ENCODE measurements at places on chromosomes 4 and X.

- DNase-seq, result no peak
Measured at GRCh38 chr4:29538889-29539646, 1181.1 kb upstream of the PCDH7 start.

DNA sequence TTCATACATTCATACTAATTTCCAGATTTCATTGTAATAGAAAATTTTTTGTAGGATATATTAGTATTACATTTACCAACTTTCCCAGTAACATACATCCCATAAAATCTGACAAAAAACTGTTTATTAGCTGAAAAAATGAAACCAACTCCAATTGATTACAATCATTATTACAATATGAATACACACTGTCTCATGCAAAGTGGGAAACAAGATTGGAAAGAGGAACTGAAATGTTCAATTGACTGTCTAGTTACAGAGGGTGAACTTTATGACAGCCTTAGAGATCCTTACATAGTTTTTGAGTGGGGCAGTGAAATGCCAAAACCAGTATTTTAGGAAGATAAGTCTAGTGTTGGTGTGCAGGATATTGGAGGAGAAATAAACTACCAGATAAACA is 2.3 kb upstream of the AMBN start:
- DNase-seq, result no peak

DNA sequence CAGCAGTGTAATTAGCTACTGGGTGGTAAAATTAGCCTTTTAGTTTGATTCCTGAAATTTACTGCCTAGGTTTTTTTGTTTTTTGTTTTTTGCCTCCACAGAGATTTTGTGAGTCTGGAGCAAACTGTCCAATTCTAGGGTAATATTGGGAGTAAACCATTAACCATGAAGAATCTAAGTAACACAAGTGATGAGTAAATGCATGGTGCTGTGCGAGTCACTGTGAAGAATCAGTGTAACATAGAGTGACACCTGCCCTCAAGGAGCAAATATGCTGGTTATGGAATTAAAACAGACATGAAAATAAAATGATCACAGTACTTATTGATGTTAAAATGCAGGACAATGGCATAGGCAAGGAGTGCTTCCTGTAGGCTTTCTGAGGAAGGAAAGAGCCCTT is 60.1 kb downstream of the LRP2BP start:
- DNase-seq, result no peak

- DNase-seq, result no peak
Measured at GRCh38 chrX:74461384-74461783, 40.1 kb downstream of the SLC16A2 start.

- no peak for DNase-seq
Measured at GRCh38 chr4:183328832-183329231, 6.6 kb upstream of the CLDN24 start.

DNA sequence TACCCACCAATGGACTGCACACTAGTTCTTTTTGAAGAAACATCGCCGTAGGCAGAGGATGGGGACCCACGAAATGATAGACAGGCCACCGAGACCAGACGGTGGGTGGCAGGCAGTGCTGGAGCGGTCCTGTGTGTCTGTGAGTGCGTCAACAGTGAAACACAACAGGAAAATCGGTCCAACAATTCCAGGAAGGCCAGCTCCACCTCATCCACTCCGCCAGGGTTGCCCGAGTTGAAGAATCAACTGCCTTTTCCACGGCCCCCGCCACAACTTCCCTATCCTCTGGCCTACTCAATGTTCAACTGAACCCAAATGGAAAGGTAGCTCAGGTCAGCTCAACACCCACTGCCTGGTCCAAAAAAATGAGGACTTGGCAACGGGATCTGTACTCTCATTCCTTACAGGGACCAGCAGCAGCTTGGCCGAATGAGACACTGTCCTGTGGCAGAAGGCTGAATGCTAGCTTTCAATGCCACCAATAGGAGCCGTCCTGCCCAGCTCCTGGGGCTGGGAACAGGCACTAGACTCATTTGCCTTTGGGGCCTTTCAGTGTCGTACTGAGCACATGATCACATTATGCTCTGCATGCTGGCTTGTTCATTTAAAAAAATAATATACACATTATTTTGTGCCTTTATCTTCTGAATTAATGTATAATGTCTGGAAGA is 43.5 kb downstream of the MID1 start:
- DNase-seq, result no peak

- peak; percentile 16 for DNase-seq
Measured at GRCh38 chr4:7971159-7971631, 31.5 kb upstream of the AFAP1 start.

DNA sequence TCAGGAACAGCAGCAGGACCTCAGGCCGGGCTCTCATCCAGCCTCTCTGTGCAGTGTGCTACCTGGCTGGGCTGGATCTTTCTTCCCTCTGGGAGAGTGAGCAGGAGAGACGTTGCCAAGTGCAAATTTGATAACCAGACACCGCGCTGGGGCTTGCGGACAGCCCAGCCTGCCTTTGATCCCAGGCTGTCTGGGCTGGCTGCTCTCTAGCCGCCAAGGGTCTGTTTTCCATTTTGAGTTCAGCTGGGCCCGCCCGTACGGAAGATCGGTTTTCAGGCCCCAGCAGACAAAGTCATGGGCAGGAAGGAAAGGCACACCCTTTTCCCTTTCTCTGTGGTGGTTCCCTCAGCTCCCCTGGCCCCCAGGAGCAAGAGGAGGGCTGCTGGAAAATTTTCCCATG is 90.2 kb downstream of the CPZ start:
- no peak for DNase-seq

DNA sequence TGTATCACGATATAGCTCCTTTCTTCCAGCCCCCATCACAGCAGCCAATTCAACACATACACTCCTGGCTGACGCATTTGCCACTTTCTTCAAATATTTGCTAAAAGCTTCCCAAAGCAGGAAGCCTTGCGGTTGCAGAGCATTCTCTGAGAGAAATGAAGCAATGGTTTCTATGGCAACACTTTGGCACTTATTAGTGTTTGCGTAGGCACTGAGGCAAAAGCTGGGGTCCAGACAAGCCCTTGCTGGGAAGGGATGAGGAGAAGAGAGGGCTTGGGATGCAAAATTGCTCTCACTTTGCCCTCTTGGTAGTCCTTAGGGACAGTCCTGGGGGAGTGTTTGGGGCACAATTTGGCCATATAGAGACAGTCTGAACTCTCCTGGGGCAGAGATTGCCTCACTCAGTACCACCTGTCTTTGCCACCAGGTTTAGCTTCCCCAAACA is 55.0 kb upstream of the PAK3 start:
- DNase-seq, result peak; percentile 16

- DNase-seq, result no peak
Measured at GRCh38 chr4:28354880-28355656, 1494.4 kb downstream of the STIM2 start.

DNA sequence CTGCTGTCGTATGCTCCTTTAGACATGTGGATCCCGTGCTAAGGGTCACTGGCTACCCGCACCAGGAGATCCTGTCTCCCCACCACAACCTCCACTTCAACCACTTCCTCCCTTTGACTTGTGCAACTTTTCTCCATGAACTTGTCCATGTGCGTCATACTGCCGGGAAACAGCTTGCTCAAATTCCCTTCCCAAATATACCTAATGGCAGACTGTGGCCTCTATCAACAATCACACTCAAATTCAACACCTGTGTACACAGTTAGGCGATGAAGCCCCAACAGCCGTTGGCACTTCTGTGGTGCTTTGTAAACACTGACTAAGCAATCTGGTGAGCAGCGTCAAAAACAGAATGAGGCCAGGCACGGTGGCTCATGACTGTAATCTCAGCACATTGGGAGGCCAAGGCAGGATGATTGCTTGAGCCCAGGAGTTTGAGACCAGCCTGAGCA is 49.5 kb downstream of the CD99L2 start:
- peak; percentile 48 for DNase-seq

- no peak for DNase-seq
Measured at GRCh38 chr4:53886090-53886489, 178.3 kb downstream of the CHIC2 start.

DNA sequence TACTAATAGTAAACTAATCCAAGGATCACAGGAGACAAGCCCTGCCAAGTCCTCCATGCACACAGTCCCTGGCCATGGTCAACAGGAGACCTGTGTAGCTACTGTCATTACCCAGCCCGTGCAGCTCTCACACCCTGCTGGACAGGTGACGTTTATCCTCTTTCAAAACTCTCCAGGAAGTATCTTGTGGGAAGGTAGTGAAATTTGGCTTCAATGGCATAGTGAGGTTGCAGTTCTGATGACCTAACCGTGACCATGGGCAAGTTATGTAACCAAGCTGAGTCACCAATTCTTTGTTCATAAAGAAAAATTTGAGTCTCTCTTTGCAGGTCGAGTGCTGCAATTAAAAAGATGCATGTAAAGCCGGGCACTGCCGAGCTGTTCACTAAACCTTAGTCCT is 11.3 kb upstream of the SLC2A9 start:
- no peak for DNase-seq

DNA sequence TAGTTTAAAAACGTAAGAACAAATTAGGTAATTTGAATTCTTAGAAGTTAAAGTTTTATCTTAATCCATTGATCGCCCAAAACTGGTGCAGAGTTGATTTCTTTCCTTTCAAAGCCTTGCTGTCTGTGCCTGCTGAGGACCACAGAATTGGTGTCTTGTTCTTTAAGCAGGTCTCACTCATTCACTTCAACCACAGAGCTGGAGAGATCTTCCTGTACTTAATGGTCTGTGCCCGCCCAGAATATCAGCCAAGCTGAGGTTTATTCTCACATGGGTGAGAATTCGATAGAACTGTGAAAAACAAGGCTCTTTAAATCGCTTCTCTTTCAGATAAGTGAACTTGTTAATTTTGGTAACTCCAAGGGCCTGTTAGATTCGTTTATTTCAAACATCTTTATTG is 31.6 kb downstream of the DCUN1D4 start:
- no peak for DNase-seq

GRCh38 chr4:30756553-30756952 is 36.4 kb downstream of the PCDH7 start:
- no peak for DNase-seq

- no peak for DNase-seq
Measured at GRCh38 chr4:56764775-56765174, 56.7 kb downstream of the SPINK2 start.

GRCh38 chrX:129724754-129725153 is 14.0 kb upstream of the XPNPEP2 start:
- DNase-seq, result no peak

- DNase-seq, result no peak
Measured at GRCh38 chr4:23736466-23736865, 153.4 kb downstream of the PPARGC1A start.

GRCh38 chr4:124803641-124804040 is 91.1 kb upstream of the ANKRD50 start:
- peak; percentile 48 for DNase-seq

GRCh38 chr4:25050370-25051078 is 19.8 kb upstream of the LGI2 start:
- no peak for DNase-seq

DNA sequence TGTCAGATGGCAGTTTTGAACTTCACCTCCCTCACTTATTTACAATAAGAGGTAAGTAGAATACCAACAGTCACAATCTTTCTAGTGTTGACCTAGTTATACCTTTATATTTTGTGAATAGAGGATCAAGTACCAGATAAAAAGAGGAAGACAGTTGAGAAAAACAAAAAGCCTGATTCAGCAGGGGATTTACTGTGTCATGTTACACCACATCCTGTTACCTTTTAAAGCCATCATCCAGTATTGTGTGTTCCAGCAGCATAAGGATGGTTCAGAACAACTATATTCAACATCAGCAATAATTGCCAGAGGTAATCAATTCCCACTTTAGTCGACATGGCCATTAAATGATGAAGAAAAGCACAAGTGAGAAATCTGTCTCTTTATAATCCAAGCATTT is 21.3 kb upstream of the CXCL6 start:
- peak; percentile 11 for DNase-seq

DNA sequence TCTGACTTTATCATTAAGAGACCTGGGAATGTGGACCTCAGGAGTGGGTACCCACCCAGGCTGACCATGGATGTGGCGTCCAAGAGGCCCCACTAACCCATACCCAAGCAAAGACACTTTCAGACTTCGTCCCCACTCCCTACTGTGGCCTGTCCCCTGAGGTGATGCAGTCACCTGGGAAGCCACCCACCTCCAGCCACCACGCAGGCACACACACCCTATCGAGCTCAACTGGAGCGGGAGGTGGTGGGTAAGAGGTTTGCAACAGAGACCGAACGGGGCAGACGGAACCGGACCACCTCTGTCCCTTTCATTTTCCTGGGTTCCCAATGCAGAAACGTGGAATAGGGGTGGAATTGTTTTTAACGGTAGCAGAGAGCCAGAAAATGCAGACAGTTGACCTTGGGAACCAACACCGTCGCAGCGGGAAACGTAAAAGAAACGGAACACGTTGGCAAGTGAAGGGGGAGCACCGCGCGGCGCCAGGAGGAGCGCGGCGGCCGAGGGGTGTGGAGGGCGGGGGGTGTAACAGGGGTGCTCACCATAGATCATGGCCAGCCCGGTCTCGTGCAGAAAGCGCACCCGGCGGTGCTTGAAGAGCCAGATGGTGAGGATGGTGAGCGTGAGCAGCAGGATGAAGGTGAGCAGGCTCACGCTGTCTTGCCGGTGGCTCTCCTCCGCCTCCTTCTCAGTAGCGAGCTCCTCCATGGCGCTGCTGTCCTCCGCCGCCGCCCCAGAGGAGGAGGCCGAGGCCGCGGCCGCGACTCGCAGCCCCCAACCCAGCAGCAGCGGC is 559 bp downstream of the SLC9A7 start:
- DNase-seq, result peak; percentile 21

DNA sequence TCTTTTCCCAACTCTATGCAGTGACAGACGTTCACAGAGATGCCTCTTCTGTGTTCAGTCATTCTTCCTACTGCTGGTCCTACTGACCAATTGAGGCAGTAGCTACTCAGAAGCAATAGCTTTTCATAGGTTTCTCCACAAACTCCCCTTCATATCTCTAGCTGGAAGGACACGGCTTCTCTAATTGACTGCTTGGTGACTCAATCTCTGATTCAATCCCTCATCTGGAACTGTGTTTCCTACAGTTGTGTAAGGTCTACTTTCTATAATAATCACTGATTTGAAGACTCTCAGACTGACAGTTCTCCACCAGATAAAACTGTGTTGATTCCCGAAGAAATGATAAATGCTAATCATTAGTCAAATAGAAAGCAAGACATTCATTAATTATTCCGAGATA is 111.5 kb downstream of the DTHD1 start:
- peak; percentile 10 for DNase-seq

GRCh38 chr4:38503689-38504395 is 160.2 kb upstream of the KLF3 start:
- peak; percentile 51 for DNase-seq

DNA sequence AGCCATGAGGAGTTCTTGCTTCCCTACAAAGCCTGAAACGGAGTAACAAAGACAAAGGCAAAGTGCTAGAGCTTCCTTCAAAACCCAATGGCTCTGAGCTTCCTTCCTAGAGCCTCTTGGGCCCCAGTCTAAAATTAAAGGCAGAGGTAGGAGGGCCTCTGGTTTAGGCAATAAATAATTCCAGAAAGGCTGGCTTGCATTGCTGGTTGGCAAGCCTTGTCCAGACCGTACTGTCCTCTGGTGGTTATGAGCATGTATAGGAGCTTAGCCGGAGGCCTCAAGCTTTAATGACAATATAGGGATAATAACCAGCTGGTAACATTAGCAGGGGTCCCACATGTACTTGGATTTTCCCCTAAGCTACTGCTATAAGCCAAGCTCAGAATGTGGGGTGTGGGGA is 237.3 kb downstream of the AR start:
- no peak for DNase-seq
